PC-3 (cell line): ENCODE measurements at places on chromosomes 6 and 20. TPM values are rescaled to one million over a fixed set of nuclear protein-coding genes. Genes with fewer than 3 reads are reported as not detected.

The ESR1 gene
- total RNA-seq = 2.2 and 5.9 TPM in 2 replicates

The GSTA3 gene
- not detected in 2 replicates for total RNA-seq

The WFDC12 gene
- not detected in 2 replicates for total RNA-seq

DNA sequence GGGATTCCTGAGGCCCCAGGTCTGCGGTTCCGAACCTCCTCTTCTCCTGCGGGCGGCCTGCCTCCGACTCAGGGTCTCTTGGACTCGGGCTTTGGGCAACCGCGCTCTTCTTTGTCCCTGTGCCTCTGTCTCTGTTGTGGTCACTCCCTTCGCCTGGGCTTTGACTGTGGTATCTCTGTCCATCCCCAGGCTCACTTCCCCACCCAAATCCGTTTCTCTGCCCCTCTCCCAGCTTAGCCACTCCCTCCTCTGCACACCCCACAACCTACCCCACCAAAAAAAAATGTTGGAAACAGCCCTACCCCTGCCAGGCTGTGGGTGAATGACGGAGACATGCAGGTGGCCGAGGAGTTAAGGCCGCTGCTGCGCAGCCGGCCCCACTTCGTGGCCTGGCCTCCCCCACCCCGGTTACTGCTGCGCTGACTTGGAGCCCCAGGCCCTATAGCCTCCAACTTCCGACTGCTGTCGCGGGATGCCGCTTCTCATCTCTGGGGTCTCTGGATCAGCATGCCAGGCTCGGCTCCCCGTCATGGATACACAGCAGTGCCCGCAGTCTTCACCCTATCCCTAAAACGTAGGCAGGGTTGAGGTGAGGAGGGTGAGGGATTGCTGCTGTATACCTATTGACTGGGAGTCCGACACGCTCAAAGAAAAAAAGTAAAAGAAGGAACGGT lies 2.7 kb upstream of the MAFB start:
- H3K36me3 ChIP-seq = no peaks in the 10 kb centered on the region
- H3K4me3 ChIP-seq = no peak overlapping the region
- H3K27me3 ChIP-seq = peaks cover 40% of the 10 kb centered on the region
- DNase-seq = no peak
- H3K4me1 ChIP-seq = no peaks in the 10 kb centered on the region
- H3K27ac ChIP-seq = no peak overlapping the region

GRCh38 chr20:36262440-36262839 lies 26.2 kb downstream of the AAR2 start:
- H3K27ac ChIP-seq = no peak overlapping the region
- DNase-seq = no peak
- H3K4me1 ChIP-seq = no peaks in the 10 kb centered on the region
- no peaks in the 10 kb centered on the region for H3K27me3 ChIP-seq
- H3K4me3 ChIP-seq = no peak overlapping the region

- H3K27me3 ChIP-seq = no peaks in the 10 kb centered on the region
- peaks cover 10% of the 10 kb centered on the region for H3K4me1 ChIP-seq
- DNase-seq = no peak
- H3K27ac ChIP-seq = no peak overlapping the region
- no peak overlapping the region for H3K4me3 ChIP-seq
Measured at GRCh38 chr6:121594053-121594452, 158.6 kb downstream of the GJA1 start.

GRCh38 chr20:1301031-1301529 lies 27.9 kb downstream of the SDCBP2 start:
- H3K36me3 ChIP-seq = 0 out of 2 replicates have a peak, but pooled peaks cover 4% of the 10 kb centered on the region
- DNase-seq = peak; percentile 74
- no peak overlapping the region for H3K4me3 ChIP-seq
- peaks cover 13% of the 10 kb centered on the region for H3K4me1 ChIP-seq
- H3K27ac ChIP-seq = 0 out of 2 replicates have a peak overlapping the region, but pooled peaks have one; percentile 5
- no peaks in the 10 kb centered on the region for H3K27me3 ChIP-seq

DNA sequence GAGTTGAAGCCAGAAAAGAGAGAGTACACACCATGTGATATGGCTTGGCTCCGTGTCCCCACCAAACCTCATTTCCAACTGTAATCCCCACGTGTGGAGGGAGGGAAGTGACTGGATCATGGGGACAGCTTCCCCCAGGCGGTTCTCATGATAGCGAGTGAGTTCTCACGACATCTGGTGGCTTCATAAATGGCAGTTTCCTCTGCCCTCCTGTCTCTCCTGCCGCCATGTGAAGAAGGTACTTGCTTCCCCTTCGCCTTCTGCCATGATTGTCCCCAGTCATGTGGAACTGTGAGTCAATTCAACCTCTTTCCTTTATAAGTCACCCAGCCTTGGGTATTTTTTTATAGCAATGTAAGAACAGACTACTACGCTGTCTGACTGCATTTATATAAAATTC lies 40.3 kb downstream of the TAF4 start:
- H3K4me3 ChIP-seq = no peak overlapping the region
- no peak overlapping the region for H3K27ac ChIP-seq
- peaks cover 1% of the 10 kb centered on the region for H3K4me1 ChIP-seq
- DNase-seq = no peak
- H3K36me3 ChIP-seq = no peaks in the 10 kb centered on the region; the same call in 1 of the 2 replicates
- no peaks in the 10 kb centered on the region for H3K27me3 ChIP-seq
